Fibroblast of skin of right quadriceps (primary cell): ENCODE measurements at places on chromosomes 16 and 17.

DNA sequence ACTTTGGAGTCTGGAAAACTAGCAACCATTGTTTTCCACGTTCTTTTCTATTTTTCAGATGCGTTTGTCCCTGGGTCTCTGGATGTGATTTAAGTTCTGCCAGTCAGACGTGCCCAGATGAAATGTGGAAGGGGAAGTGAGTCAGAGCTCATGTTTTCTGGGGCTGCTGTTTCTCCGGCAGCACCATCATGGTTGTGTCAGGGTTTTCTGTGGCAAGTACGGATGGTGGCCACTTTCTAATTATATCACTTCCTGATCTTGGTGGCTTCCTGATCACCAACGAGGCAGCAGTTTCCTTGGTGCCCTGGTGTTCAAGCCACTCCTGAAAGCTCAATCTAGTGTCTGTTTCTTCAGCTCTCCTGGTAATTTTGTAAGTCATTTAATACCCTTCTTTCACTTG, 31.4 kb upstream of the PMFBP1 start:
- DNase-seq = peak; percentile 38

DNA sequence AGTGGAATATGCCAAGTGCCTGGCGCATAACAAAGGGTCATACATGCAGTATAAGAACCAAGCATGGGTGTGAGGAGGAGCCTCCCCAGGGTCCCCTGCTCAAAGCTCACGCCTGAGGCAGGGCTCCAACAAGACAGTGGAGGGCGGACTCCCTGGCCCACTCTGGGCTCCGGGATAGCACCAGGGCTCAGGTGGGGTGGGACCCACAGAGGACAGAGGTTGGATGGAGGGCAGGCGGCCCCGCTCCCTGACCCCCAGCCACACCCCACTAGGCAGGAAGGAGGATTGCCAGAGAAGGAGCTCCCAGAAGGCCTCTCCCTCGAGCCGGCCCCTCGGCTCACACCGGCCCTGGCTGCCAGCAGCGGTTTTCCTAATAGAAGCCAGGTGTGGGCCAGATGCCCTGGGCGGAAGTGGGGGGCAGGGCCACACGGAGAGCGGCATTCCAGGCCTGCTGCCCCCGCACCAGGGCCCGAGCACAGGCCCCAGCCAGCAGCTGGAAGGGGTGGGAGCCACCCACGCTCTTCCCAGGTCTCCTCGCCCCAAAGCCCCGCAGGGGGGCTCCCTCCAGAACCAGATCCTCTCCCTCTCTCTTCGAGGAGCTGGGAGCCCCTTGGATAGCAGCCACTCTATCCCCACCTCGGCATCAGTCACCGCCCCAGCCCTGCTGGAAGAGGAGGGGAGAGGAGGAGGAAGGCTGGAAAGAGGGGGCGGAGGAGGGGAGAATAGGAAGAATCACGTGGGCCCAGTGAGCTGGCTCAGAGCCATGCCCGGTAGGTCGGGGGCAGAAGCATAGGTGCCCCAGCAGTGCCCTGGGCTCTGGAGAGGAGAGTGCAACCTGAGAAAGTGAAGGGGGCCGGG, 21.0 kb downstream of the VASN start:
- peak; percentile 95 for DNase-seq

DNA sequence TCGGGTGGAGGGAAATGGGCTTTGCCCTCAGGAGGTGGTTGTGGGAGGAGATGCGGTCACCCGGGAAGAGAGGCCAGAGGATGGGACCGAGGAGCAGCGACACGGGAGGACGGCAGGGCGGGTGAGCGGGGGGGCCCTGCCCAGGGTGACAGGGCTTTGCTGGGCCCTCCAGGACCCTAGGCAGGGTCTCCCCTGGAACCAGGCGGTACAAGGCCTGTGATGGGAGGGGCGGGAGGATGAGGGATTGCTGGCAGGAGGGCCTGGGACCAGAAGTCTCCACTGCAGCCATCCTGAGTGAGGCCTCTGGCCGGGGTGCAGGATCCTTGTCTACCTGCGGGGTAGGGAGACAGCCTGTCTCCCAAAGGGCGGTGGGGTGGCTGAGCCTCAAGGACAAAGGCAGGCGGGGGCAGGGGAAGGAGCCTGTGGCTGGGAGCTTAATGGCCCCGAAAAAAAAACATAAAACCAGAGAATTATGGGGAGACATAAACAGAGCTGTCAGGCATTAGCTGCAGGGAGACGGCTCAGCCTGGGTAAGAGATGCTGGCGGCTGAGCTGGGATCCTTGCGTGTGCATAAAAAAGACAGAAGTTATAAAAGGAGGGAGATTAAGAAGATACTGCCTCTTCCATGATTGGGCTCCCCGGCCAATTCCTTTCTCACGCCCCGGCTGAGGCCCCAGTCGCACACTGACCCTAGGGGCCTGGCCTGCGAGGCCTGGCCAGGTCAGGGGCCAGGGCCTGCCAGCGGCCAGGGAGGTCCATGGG, 66.7 kb downstream of the SREBF1 start:
- no peak for DNase-seq

GRCh38 chr16:84596161-84596560, 21.7 kb downstream of the COTL1 start:
- DNase-seq = no peak

DNA sequence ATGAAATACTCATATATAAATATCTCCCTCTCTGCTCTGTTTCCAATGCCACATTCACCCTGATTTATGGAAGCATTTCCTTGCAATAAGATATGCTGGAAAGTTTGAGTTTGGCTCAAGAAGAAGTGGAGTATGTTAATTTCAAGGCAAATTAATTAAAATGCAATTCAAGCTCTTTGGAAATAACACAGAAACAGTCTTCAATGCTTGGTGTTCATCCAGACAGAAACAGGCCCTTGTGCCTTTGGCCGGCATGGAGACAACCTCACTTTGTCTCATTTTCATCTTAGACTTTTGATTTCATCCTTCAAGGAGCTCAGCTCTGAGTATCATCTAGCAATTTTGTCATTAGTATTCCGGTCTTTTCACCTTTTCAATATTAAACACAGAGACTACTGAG, 210.0 kb downstream of the C16orf95 start:
- DNase-seq = no peak

- DNase-seq = no peak
Observed at GRCh38 chr17:19022747-19023146, 18.2 kb upstream of the FAM83G start.

DNA sequence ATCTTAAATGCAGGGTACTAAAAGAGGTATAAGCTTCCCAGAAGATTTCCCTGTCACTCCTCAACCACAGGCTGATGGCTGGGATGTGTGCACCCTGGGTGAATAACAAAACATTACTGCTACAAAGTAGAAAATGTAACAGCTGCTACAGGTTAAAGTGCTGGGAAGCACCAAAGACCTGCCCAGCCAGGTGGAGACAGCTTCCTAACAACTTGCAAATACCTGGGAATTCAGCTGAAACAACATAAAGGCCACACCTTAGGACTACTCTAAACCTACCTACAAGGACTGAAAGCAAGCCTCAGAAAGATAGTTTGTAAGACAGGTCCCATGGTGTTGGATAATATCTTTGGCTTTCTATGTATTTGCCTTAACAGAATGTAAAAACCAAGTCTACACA, 118.5 kb downstream of the CEP112 start:
- no peak for DNase-seq
